ENCODE measurements at places on chromosomes 3 and 15.

- no peak for DNase-seq
These were observed 310.6 kb downstream of the NSUN3 start for GRCh38 chr3:94373456-94373855.

- DNase-seq, result no peak
These were observed 57.5 kb downstream of the SCN11A start for GRCh38 chr3:38994251-38994650.

- DNase-seq, result no peak
These were observed 1.7 kb downstream of the CLDN11 start for GRCh38 chr3:170420307-170420821.

DNA sequence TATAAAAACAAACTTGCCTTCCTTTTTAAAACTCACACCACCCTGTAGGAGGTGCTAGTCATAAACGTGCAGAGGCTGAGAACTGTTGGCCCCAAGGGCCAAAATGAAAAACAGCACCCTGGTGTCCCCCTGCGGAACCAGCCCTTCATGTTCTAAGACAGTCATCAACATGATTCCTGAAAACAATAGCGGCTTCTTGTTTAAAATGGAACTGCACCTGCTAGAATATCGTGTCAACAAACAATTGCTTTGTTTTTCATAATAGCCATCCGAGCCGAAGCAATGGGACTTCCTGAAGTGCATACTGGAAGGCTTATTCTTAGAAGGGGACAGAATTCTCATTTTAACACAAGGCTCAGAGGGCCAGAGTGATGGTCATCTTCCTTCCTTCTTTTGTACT lies 43.7 kb downstream of the MECOM start:
- no peak for DNase-seq

DNA sequence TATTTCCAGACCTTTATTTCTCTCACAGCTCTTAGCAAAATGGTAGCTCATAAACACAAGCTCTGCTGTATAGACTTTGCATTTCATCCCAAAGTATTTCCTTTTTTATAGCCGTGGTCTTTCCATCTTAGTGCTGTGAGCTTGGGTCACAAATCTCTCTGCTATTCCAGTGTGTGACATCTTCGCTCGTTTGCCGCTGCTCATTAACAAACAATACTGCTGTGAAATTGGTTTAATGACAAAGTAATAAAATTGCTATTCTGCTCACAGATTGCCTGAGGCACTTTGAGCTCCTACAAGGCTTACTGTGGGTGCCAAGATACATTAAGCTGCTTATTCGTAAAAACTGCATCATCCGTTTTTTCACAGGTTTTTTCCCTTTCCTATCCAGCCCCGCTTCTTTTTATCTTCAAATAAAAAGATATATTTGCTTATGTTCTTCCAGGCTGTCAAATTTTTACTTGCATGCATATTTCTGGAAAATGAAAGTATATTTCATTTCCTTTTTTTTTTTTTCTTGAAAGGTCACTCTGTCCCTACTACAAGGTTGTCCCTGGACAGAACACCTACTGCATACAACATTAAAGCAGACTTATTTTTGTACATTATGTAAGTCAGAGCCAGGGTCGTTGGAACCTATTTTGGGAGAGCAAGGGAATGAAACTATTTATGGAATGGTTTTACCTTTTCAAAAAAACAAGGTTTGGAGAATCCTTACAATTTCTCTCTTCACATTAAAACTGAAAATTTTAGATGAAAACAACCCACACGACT lies 174.5 kb downstream of the MEIS2 start:
- no peak for DNase-seq

DNA sequence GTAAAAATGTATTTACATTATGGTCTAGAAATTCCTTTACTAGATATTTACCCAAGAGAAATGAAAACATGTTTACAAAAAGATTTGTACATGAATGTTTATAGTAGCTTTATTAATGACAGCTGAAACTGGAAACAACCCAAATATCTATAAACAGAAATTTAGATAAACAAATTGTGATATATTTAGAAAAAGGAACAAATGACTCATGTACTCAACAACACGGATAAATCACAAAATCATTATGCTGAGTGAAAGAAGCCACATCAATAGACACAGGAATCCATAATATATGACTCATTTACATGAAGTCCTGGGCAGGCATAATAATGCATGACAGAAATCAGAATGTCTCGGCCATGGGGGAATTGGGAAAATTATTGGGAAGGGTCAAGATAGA lies 1020.2 kb downstream of the SQOR start:
- no peak for DNase-seq

DNA sequence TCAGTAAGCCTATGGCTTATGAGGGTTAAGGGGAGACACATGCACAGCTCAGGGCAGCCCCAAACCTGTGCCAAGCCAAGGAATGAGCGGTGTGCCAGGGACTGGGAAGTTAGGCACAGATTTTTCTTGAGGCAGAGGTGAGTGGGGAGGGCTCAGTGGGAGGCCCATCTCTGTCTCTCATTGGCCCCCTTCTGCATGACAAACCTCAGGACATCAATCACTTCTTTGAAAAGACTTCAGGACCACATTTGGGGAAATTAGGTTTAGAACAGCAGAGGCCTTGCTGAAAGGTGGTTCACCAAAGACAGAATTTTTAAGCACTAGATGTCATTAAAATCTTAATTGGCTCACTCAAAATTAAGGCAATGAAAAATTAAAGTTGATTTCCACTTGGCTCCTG lies 57.2 kb downstream of the RAB11A start:
- DNase-seq, result no peak

DNA sequence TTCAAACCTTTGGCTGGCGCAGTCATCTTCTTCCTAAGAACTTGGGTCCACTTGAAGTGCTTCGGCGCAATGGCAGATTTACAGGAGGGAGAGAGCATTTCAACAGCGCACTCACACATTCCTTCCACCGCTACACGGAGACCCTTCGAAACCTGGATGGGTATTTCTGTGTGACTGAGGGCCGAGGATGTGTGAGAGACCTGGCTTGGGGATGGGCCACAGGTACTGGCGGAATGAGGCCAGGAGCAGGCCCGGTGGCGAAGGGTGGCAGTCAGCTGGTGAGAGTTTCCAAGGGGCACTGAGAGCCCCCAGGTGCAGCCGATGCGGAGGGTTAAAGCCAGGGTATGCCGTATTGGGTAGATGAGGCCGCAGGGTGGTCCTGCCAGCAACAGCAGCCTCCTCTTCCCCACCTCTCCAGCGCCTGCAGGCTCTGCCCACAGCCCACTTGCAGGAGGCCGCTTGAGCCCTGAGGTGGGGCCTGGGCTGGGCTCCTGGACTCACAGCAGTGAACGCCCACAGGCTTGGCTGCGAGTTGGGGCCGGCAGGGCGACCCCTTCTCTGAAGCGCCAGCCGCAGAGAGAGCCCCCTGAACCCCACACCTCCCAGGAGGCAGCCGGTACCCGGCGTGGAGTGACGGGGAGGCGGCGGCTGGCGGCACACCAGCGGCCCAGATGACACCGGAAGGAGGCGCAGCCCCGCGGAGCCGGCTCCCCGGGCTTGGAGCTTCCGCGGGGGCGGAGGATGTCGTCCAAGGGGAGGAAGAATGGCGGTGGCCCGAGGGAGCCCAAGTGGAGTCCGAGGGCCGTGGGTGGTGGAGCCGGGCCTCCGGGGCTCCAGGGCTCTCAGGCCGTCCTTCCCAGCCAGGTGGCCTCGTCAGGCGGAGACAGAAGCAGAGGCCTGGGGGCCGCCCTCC lies 166.5 kb downstream of the NSMCE3 start:
- no peak for DNase-seq
